ENCODE measurements at places on chromosomes 3 and 15.

DNA sequence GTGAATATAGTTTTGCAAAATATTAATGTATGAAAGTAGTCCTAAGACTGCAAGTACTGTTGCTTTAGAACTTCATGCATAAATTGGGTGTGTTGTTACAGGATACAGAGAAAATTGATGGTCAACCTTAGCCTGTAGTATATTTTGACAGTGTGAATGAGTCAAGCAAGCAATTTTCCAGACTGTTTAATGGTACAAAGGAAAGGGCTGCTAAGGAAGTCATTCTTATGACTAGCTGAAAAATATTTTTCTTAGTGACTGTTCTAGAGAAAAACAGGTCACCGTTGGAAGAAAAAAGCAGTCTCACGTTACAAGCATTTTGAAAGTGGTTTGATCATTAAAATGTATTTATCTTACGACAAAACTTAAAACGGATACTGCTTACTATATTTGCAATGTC, 49.2 kb downstream of the MBNL1 start:
- peaks cover 28% of the 10 kb centered on the region for H3K4me1 ChIP-seq
- H3K36me3 ChIP-seq, result peaks cover 41% of the 10 kb centered on the region
- no peak overlapping the region for H3K27ac ChIP-seq

DNA sequence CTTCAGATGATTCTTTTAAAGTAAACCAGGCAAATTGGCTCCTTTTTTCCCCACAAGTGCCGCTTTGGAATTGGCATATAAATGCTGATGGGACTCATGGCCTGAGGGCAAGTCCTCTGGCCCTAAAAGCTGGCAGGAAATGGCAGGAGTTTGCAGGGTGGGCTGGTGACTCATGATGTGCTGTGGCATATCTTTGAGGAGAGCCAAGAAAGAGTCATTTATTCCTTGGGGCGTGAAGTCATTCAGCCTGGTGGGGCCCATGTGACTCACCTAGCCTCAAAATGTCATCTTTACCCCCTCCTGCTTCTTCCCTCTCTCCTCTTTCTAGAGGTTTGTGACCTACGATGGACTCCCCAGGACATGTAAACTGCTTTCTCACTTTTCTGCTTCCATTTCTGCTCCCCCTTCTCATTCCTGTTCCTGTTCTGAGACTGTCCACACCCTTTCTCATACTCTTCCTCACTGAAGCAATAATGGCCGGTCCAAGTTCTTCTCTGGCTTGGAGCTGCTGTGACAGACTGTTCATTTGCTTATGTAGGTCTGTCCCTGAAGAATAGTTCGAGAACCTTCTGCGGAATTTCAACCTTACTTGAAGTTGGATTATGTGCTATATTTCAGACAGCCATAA, 326.1 kb downstream of the SATB1 start:
- no peak for DNase-seq
- H3K27ac ChIP-seq, result peak overlapping the region; percentile 1
- H3K4me3 ChIP-seq, result no peak overlapping the region
- no peaks in the 10 kb centered on the region for H3K27me3 ChIP-seq

DNA sequence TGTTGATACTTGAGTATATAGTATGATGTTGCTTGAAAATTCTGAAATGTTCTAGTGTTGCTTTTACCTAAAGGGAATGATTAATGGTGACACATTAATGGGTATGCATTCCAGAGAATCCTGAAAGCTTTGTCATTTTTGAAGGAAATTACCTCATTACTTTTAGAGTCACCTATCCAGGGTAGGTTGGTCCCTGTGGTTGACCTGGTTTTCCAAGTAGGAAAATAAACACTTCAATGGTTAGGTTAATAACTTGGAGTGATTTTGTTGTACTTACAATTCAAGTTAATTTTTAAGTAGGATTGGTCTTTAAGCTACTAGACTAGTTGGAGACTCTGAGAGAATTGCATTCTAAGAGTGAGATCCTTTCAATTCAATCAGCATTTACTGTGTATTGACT, 31.0 kb downstream of the MITF start:
- no peak overlapping the region for H3K27ac ChIP-seq
- H3K27me3 ChIP-seq, result no peaks in the 10 kb centered on the region
- H3K36me3 ChIP-seq, result no peaks in the 10 kb centered on the region
- H3K4me3 ChIP-seq, result no peak overlapping the region
- H3K4me1 ChIP-seq, result no peaks in the 10 kb centered on the region

GRCh38 chr3:119812491-119813058, 30.7 kb downstream of the NR1I2 start:
- H3K4me3 ChIP-seq, result no peak overlapping the region
- H3K27ac ChIP-seq, result no peak overlapping the region
- peaks cover 10% of the 10 kb centered on the region for H3K27me3 ChIP-seq
- H3K36me3 ChIP-seq, result no peaks in the 10 kb centered on the region

GRCh38 chr3:32423534-32423933, 31.9 kb downstream of the CMTM7 start:
- H3K4me1 ChIP-seq, result peaks cover 68% of the 10 kb centered on the region
- peak overlapping the region; percentile 95 for H3K27ac ChIP-seq
- no peak for DNase-seq
- peak overlapping the region; percentile 53 for H3K4me3 ChIP-seq
- peaks cover 13% of the 10 kb centered on the region for H3K36me3 ChIP-seq
- H3K27me3 ChIP-seq, result no peaks in the 10 kb centered on the region

DNA sequence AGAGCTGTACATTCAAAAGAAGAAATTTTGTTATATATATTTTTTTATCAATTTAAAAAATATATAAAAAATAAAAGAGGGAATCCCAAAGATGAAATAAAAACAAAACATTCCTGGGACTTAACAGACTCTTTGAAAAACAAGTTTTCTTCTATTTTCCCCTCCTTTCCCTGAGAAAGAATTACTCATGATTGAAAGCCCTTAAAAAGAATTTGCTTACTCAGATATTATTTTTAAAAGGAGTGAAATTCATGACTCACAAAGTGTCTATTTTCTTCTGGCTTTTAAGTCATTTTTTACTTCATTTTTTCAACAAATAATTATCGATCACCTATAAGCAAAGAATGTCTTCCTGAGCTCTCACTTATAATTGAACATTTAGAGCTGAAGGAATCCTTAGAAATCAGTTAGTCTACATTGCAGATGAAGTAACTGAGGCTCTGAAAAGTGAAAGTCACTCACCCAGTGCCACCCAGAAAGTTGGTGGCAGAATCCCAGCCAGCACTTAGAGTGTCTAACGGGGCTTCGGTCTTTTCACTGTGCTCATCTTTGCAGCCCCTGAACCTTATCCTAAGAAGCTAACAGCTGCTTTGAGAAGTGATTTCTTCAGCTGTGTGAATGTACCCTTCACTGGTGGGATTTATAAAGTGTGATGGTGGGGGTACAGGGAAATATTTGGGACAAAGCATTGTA, 42.5 kb upstream of the NUDT16 start:
- DNase-seq, result no peak
- H3K4me3 ChIP-seq, result no peak overlapping the region
- H3K36me3 ChIP-seq, result peaks cover 6% of the 10 kb centered on the region

GRCh38 chr3:65720989-65721737, 317.6 kb downstream of the MAGI1 start:
- no peak overlapping the region for H3K4me3 ChIP-seq
- H3K36me3 ChIP-seq, result no peaks in the 10 kb centered on the region
- no peaks in the 10 kb centered on the region for H3K4me1 ChIP-seq

GRCh38 chr15:67048281-67049279, 16.8 kb upstream of the SMAD3 start:
- peak overlapping the region; percentile 77 for H3K27ac ChIP-seq
- no peaks in the 10 kb centered on the region for H3K27me3 ChIP-seq
- DNase-seq, result no peak
- H3K4me3 ChIP-seq, result no peak overlapping the region
- H3K4me1 ChIP-seq, result peaks cover 34% of the 10 kb centered on the region

DNA sequence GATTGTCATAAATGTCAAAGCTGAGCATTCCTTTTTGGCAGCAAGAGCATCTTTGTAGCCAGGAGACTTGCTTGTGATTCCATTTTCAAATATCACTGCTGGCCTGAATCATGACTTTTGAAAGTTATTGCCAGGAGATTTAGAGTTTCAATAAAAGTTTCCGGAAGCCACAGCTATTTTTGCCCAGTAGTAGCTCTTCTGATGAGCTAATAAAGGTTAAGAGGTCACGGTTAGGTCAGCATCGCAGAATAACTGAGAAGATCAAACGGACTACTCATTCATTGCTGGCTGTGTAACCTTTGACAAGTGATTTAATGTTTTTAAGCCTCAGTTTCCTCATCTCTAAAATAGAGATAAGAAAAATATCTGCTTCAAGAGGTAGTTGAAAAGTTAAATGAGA, 105.1 kb upstream of the ETV5 start:
- DNase-seq, result no peak
- no peak overlapping the region for H3K27ac ChIP-seq
- H3K4me3 ChIP-seq, result no peak overlapping the region
- peaks cover 31% of the 10 kb centered on the region for H3K4me1 ChIP-seq
- peaks cover 23% of the 10 kb centered on the region for H3K27me3 ChIP-seq
- H3K36me3 ChIP-seq, result no peaks in the 10 kb centered on the region

GRCh38 chr3:24773798-24774197, 279.1 kb upstream of the THRB start:
- no peaks in the 10 kb centered on the region for H3K27me3 ChIP-seq
- no peaks in the 10 kb centered on the region for H3K4me1 ChIP-seq

GRCh38 chr3:188233320-188233719, 79.4 kb downstream of the LPP start:
- H3K4me1 ChIP-seq, result peaks cover 63% of the 10 kb centered on the region
- no peak overlapping the region for H3K27ac ChIP-seq
- peaks cover 43% of the 10 kb centered on the region for H3K36me3 ChIP-seq
- H3K27me3 ChIP-seq, result no peaks in the 10 kb centered on the region
- no peak for DNase-seq

- no peak overlapping the region for H3K27ac ChIP-seq
- DNase-seq, result no peak
- H3K4me3 ChIP-seq, result no peak overlapping the region
- peaks cover 61% of the 10 kb centered on the region for H3K27me3 ChIP-seq
Measured at GRCh38 chr3:120909602-120909878, 1.5 kb downstream of the STXBP5L start.

DNA sequence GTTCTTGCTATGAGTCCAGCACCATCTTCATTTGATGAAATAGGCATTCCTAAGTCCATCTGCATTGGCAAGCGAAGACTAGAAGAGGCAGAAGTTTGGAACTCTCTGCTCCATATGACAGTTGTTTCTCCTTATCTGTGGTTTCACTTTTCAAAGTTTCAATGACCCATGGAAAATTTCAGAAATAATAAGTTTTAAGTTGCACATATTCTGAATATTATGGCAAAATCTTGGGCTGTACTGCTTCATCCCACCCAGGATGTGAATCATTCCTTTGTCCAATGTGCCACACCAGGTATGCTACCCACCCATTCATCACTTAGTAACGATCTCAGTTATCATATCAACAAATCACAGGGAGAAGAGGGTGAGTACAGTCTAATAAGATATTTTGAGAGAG, 647.9 kb downstream of the GRM7 start:
- H3K36me3 ChIP-seq, result no peaks in the 10 kb centered on the region
- H3K27me3 ChIP-seq, result no peaks in the 10 kb centered on the region
- no peak for DNase-seq
- H3K27ac ChIP-seq, result no peak overlapping the region

DNA sequence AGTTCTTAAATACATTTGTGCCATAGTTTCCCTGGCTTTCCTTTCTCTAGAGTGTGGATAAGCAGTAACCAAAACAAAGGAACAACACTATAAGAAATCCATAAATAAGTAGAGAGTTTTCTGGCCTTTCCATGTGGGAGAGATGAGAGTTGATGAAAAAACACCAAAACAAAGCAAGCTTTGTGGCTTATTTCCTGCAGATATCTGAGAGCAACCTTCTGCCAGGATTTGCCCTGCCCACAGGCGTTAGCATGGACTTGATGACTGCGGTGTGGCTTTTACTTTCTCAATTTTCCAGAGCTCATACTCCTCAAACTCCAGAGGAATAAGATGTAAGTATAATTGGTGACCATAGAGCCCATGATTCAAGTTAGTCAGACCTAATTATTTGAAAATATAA, 194.9 kb downstream of the RAP2B start:
- no peaks in the 10 kb centered on the region for H3K36me3 ChIP-seq
- no peaks in the 10 kb centered on the region for H3K27me3 ChIP-seq
- H3K4me1 ChIP-seq, result no peaks in the 10 kb centered on the region

GRCh38 chr15:36106640-36107335, 472.6 kb upstream of the CDIN1 start:
- H3K4me3 ChIP-seq, result no peak overlapping the region
- no peaks in the 10 kb centered on the region for H3K4me1 ChIP-seq
- no peak for DNase-seq
- H3K27me3 ChIP-seq, result no peaks in the 10 kb centered on the region
- H3K27ac ChIP-seq, result no peak overlapping the region

- peaks cover 34% of the 10 kb centered on the region for H3K27me3 ChIP-seq
- H3K36me3 ChIP-seq, result no peaks in the 10 kb centered on the region
- H3K4me3 ChIP-seq, result no peak overlapping the region
Measured at GRCh38 chr3:187484547-187485295, 116.5 kb downstream of the RTP4 start.
